Glutamatergic neuron (in vitro differentiated cells): ENCODE measurements at places on chromosomes 1 and 21.

GRCh38 chr1:21801100-21801499 is 11.0 kb upstream of the LDLRAD2 start:
- DNase-seq: no peak

DNA sequence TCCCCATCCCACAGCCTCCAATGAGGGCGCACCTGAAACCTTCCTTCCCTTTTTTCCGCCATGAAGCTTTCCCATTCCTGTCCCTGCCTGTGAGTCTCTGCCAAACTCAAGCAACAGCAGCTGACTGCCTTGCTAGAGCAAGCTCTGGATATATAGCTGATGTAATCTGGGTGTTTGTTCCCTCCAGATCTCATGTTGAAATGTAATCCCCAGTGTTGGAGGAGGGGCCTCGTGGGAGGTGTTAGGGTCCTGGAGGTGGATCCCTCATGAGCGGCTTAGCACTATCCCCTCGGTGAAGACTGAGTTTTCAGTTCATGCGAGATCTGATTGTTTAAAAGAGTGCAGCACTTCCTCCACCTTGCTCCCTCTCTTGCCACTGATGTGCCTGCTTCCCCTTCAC is 204.4 kb upstream of the MAP1LC3C start:
- no peak for DNase-seq

GRCh38 chr21:17693801-17694200 is 81.1 kb upstream of the BTG3 start:
- DNase-seq: no peak

GRCh38 chr1:155715777-155716176 is 26.9 kb downstream of the DAP3 start:
- DNase-seq: no peak

- no peak for DNase-seq
Observed at GRCh38 chr21:46544824-46545223, 60.1 kb downstream of the S100B start.

GRCh38 chr1:11719313-11720032 is 16.5 kb upstream of the AGTRAP start:
- peak; percentile 79 for DNase-seq

GRCh38 chr1:151113877-151114276 is 32.6 kb downstream of the SEMA6C start:
- DNase-seq: no peak

- no peak for DNase-seq
Observed at GRCh38 chr21:28640326-28640725, 352.4 kb downstream of the LTN1 start.

DNA sequence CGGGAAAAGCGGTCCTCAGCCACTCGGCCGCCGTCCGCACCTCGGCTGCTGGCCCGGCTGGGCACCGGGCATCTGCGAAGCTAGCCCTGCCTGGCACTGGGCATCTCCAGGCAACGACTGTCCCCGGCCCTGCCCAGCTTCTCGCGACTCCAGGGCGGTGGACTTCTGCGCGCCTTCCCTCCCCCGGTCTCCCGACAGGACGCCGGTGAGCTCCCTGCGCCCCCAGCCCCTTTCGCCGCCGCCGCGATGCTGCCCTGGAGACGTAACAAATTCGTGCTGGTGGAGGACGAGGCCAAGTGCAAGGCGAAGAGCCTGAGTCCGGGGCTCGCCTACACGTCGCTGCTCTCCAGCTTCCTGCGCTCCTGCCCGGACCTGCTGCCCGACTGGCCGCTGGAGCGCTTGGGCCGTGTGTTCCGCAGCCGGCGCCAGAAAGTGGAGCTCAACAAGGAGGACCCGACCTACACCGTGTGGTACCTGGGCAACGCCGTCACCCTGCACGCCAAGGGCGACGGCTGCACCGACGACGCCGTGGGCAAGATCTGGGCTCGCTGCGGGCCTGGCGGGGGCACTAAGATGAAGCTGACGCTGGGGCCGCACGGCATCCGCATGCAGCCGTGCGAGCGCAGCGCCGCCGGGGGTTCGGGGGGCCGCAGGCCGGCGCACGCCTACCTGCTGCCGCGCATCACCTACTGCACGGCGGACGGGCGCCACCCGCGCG is 514 bp downstream of the FAM43B start:
- DNase-seq: peak; percentile 42

DNA sequence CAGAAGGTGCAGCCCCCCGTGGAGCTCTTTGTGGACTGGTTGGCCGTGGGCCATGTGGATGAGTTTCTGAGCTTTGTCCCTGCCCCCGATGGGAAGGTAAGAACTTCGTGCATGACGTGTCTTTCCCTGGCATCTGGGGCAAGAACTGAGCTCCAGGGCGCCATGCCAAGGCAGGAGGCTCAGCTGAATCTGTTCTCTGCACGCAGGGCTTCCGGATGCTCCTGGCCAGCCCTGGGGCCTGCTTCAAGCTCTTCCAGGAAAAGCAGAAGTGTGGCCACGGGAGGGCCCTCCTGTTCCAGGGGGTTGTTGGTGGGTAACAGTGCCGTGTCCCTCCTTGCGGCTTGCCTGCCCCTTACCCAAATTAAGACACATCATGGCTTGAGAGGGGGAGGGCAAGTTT is 27.7 kb downstream of the PADI3 start:
- no peak for DNase-seq

DNA sequence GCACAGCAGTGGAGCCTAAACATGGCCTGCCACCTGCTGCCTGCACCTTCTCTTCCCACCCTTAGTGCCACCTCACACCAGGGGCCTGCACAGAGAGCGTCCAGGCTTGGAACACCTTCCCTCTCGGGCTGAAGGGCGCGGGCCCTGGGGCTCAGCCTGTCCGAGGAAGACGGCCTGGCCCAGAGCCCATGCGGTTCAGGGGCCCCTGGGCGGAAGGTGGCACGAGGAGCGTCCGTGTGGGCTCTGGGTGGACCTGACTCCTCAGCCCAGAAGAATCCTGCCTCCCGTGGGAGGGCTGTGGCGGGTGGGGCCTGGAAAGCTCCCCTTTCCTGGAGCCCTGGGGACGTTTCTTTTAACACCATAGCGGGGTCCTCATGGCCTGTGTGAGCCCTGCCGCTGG is 19.4 kb downstream of the DFFB start:
- DNase-seq: no peak

DNA sequence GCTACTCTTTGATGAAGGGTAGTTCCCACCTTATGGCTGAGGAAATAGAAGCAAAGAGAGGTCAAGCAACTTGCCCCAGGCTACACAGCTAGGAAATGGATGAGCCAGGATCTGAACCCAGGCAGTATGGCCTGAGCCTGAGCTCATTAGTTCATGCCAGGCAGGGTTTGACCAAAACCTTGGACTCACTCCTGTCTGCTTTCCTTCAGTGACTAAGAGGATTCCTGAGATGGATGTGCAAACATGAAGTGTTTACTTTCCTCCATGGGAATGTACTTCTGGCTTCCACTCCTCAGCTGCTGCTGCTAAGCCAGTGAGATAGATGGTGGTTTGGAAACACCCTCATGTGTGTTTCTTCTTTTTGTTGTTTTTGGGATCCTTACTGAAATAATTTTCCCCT is 35.1 kb upstream of the ERRFI1 start:
- no peak for DNase-seq

DNA sequence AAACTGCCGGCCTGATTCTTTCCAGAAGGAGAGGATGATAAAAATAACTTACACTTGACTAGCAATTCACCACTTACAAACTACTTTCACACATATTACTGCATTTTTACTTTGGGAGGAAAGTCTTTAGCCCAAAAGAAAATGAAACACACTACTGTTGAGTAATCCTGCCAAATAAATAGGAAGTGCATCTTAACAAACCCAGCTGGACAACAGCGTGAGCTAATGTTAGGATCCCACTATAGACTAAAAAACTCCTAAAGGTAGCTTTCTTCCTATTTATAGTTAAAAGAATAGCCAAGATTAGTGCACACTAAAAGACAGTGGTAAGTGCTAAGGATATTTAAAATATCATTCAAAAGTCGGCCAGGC is 83.8 kb downstream of the HSF2BP start:
- no peak for DNase-seq

- DNase-seq: no peak
Observed at GRCh38 chr1:7960867-7961215, 670 bp upstream of the PARK7 start.

GRCh38 chr1:175803413-175803812 is 60.0 kb upstream of the TNR start:
- no peak for DNase-seq

DNA sequence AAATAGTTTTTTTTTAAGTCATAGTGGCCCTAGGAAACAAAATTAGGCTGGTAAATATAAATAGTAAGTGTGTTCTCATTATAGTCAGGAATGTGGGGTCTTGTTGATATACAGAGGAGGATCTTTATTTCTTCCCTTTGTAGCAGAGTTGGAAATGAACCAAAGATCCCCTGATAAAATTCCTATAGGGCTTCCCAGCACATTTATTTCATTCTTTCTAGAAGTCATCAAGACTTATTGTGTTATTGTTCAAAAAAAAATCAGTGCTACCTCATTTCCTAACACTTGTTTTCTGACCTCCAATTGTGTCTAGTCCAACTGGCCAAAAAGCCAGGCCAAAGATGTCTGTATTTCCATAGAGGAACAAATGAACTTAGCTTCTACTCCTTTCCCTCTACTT is 7.6 kb upstream of the PLEKHO1 start:
- DNase-seq: no peak

- DNase-seq: no peak
Observed at GRCh38 chr1:224251741-224252146, 68.7 kb downstream of the DEGS1 start.

GRCh38 chr1:66542811-66543767 is 9.1 kb downstream of the SGIP1 start:
- DNase-seq: no peak

DNA sequence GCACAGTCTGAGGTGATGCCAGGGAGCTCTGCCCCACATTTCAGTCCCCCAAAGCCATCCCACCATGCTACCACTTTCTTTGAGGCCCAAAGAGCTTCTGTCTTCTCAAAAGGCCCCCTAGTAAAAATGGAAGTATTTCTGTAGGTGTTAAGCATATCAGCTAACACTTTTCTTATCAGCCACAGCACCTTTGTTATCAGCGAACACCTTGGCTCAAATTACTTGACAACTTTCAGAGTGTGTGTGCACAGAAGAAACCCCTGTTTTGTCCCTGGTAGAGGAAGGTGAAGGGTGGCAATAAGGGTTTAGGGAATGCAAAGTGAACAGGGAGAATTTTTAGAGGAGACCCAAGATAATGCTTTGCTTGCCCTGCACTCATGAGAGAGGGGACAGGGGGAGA is 54.8 kb upstream of the GJA8 start:
- DNase-seq: no peak

- DNase-seq: no peak
Observed at GRCh38 chr1:64263856-64264255, 60.4 kb downstream of the UBE2U start.

- DNase-seq: no peak
Observed at GRCh38 chr1:198318085-198318484, 161.3 kb downstream of the NEK7 start.

DNA sequence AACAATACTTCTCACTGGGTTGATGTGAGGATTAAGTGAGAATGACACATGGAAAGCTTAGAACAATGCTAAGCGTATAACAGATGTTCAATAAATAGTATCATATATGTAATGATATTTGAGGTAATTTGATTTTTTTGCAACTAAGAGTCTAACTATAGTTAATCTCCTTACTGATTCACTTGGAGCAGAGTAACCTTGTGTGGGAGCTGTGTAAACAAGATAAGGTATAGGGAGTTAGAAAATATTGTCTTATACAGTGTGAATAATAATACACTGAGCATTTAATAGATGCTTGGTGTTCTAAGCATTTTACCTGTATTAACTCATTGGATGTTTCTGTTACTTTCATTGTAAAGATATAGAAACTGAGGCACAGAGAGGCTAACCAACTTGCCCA is 15.9 kb downstream of the RALGPS2 start:
- no peak for DNase-seq

DNA sequence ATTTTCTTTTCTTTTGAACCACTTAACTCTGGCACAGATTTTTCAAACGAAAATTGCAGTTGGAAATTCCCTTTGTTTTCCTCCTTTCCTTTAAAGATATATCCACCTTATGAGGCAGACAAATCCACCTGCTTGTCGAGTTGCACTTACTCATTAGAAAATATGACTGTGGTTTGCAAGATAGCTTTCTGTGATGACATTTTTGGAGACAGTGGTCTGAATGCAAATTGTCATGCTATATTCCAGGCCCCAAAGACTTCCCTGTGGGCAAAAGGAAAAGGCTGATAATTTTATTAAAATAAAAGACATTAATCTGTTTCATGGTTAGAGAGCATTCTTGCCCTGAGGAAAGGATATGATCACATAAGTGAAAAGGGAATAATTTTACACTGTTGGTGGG is 120.6 kb downstream of the TNFSF18 start:
- no peak for DNase-seq

- DNase-seq: peak; percentile 86
Observed at GRCh38 chr1:94247138-94248094, 10.0 kb upstream of the ARHGAP29 start.

DNA sequence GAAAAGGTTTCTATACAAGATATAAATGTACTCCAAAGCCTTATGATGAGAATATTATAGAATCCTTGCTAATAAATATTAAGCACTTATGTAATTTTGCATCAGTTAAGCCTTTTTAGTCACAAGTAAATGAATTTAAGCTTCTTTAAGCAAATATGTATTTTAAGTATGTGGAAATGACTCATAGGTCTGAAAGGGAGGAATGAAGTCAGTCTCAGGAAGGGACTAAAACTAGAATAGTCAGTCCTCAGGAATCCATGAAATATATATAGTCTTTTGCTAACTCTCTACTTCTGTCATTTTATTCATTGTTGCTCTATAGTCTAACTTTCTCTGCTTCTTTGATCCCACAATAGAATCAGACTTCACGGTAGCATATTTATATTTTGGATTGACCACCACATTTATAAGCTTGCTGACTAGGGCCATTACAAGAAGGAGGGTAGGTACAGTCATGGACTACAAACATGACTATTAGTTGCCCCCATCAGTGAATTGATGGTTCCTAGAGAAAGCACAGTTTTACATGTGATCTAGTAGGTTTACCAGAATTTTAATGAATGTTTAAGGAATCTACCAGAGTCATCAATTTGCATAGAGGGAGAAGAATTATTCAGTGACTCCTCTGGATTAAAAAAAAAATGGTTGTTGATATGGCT is 20.2 kb upstream of the RABGGTB start:
- no peak for DNase-seq

- no peak for DNase-seq
Observed at GRCh38 chr1:230261928-230262650, 164.0 kb downstream of the PGBD5 start.

GRCh38 chr1:183267646-183268431 is 81.8 kb downstream of the LAMC2 start:
- no peak for DNase-seq

- DNase-seq: no peak
Observed at GRCh38 chr1:14826731-14827326, 228.3 kb downstream of the KAZN start.

GRCh38 chr1:180193141-180194047 is 36.7 kb upstream of the LHX4 start:
- no peak for DNase-seq
